Breast epithelium (tissue), 4 donors: ENCODE measurements at places on chromosomes 1 and 21. TPM values are rescaled to one million over a fixed set of nuclear protein-coding genes. Genes with fewer than 3 reads are reported as not detected.

The KPRP gene
- total RNA-seq, result not detected

The ORC1 gene
- total RNA-seq, result 0.96 TPM

The SELP gene
- total RNA-seq, result 13.1 TPM

The TOR3A gene
- total RNA-seq, result 32.8 TPM

The RAD54L gene
- total RNA-seq, result 4.9 TPM

The KRTAP7-1 gene
- not detected for total RNA-seq

The FLVCR1 gene
- 7.9 TPM for total RNA-seq

The HPCAL4 gene
- total RNA-seq, result not detected
